Effector CD4-positive, alpha-beta T cell (primary cell): ENCODE measurements at places on chromosomes 16 and 17.

GRCh38 chr16:14419817-14420216 is 210.2 kb downstream of the PARN start:
- no peak for DNase-seq

DNA sequence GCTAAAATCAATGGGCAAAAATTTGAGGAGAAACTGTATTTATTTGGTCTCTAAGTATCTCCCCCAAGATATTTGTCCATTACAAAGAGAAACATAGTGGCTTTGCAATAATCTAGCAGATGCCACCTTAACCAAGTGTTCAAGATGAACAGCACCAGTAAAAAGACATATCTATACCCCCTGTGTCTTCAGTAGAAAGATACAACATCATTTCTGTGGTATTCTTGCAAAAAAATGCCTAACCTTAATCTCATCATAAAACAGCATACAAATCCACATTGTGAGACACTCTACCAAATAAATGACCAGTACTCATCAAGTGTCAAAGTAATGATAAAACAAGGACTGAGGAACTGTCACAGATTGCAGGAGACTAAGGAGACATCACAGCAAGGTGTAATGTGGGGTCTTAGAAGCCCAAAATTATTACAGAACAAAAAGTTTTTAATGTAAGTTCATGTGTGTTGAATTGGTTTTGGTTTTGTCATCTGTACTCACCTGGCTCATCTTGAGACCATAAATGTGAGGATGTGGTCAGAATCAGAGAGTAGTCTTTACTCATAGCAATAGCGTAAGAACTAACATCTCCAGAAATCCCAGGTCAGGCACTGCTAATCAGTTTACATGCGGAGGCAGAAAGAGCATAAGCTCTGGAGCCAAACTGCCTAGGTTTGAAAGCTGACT is 77.2 kb downstream of the AATF start:
- DNase-seq: no peak

DNA sequence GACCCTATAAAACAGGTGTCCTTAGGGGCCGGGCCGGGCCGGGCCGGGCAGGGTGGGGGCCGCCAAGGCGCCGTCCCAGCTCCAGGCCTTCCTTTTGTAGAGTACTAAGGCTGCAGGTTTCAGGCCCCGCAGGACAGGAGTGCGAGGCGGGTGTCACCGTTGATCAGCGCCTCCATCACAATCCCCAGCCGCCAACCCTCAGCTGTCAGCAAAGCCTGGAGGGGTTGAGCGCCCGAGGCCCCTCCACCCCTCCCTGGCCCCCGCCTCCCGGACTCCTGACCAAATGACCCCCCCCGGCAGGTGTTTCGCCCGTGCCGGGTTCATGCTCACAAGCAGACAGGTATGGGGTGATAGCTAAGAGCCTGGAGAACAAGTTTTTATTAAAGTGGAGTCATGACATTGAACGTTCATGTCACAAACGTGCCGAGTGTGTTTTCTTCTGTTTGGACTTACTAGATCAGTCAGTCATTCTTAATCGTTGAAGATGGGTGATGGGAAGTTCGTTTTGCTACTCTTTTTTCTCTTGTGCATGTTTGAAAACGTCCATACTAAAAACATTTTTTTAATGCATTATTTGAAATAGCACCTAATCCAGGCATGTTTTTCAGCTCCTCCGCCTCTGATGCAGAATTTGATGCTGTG is 534 bp downstream of the ARL2BP start:
- no peak for DNase-seq

GRCh38 chr17:37735165-37735564 is 9.7 kb downstream of the HNF1B start:
- DNase-seq: no peak

GRCh38 chr17:13746404-13746803 is 144.7 kb upstream of the HS3ST3A1 start:
- no peak for DNase-seq

DNA sequence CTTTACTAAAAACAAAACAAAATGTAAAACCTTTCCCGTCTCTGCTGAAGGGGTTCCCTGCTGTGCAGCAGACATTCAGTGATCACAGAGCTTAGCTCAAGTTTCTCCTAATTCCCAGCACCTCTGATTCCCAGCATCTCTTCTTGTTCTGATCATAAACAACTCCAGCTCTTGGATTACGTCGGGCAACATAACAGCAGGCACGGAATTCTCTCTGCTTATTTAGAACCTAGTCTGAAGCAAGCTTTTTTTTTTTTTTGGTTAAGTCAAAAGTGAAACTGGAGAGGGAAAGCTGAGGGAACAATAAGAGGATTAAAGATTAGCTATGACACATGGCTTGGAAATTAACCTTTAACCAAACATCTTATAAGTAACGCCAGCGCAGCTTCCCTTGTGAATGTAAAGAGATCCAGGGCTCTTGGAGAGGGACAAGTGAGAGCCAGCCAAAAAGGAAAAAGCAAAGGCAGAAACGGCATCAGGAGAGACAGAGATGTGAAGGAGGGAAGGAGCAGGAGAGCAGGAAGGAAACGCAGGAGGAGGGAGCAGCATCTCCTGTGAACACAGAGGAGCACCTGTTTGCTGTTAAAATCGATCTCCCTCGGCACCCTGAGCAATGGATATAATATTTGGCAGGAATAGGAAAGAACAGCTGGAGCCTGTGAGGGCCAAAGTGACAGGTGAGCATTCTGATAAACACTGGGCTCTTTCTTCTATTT is at the start of gene BCO1:
Gene BCO1 (plus strand): TSS at position 394 of the 716 bp plus-strand sequence. CDS start 220 bp downstream, at position 614.
- no peak for DNase-seq
